T-helper 2 cell (primary cell): ENCODE measurements at places on chromosomes 13 and 19.
A peak's percentile ranks its signal among the peaks of the same experiment; 100 is the strongest.

- peak; percentile 5 for DNase-seq
Observed at GRCh38 chr13:74575729-74576125, 441.5 kb upstream of the KLF12 start.

DNA sequence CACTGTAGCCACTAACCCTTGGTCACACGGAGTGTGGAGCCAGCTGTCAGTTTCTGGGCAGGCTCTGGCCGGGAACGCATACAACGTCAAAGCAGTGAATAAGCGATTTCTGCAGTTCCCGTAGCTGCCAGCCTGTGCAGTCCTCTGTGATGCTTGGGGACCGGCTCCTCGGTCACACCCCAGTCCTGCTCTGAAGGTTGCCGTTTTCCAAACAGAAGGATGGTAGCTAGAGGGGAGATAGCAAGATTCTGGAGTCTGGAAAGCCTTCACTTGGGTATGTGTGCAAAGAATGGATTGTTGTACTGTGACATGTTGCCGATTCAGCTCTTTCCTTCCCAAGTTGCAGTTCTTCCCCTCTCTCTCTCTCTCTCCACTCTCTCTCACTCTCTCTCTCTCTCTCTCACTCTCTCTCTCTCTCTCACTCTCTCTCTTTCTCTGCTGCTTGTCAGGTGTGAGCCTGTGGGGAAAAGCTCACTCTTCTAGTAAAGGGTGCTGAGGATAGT, 38.7 kb upstream of the C1QTNF9 start:
- peak; percentile 87 for DNase-seq

GRCh38 chr13:65584126-65584525, 1646.0 kb downstream of the PCDH9 start:
- DNase-seq = no peak

DNA sequence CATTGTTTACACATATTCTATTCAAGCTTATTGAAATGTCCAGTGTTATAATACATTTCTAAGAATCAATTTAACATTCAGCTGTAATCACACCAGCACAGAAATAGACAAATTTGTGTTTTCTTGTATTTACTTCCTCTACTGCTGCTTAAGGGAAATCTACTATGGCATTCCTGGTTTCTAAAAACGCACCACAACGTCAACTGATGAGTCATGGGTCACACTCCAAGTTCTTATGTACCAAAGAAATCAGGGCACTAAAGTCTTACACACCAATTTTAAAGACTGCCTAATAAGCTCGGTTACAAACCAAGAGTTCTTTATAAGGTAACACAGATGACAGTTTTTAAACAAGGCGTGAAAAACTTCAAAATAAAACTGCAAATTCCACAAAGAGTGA, 13.2 kb downstream of the LNX2 start:
- DNase-seq = no peak

DNA sequence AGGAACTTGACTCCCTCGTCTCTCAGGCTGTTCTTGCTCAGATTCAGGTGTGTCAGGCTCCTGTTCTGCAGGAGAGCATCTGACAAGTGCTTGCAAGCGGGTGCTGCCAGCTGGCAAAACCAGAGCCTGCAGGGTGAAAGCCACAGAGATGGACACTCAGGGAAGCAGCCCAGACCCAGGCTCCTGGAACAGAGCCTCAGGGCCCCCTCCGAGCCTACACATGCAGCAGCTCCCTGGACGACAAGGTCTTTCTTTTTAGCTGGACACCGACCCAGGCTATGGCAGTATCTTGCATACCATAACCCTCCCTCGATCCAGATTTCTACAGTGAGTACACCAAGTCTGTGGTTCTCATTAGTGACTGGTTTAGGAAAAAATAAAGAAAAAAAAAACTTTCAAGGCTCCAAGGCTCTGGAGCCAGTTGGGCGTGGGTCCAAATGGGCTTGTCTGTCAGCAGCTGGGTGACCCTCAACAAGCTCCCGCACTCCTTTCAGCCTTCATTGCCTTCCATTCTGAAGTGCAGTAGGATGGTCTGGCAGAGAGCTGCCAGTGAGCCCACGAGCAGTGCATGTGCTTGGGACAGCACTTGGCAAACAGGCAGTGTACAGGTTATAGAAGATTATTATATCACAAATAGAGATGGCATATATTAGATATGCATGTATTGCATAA, 29.9 kb downstream of the NLRP13 start:
- DNase-seq = no peak

GRCh38 chr19:53431399-53432087, at the start of gene ZNF761:
Gene ZNF761 (plus strand): TSS chr19:53431984. CDS start chr19:53447269, 15,285 bp downstream.
- DNase-seq = peak; percentile 99

- no peak for DNase-seq
Observed at GRCh38 chr19:45767410-45767880, 1.6 kb downstream of the SIX5 start.

GRCh38 chr13:28615916-28616446, 42.9 kb upstream of the POMP start:
- no peak for DNase-seq

GRCh38 chr13:48319531-48320398, 16.2 kb downstream of the RB1 start:
- no peak for DNase-seq

- DNase-seq = peak; percentile 84
Observed at GRCh38 chr19:39402346-39403300, 4.0 kb upstream of the ZFP36 start.

GRCh38 chr13:67977066-67977465, 746.9 kb upstream of the PCDH9 start:
- DNase-seq = no peak

GRCh38 chr13:55087085-55087484, 2053.6 kb upstream of the PRR20A start:
- no peak for DNase-seq

GRCh38 chr13:110521946-110522345, 39.6 kb downstream of the RAB20 start:
- DNase-seq = no peak

DNA sequence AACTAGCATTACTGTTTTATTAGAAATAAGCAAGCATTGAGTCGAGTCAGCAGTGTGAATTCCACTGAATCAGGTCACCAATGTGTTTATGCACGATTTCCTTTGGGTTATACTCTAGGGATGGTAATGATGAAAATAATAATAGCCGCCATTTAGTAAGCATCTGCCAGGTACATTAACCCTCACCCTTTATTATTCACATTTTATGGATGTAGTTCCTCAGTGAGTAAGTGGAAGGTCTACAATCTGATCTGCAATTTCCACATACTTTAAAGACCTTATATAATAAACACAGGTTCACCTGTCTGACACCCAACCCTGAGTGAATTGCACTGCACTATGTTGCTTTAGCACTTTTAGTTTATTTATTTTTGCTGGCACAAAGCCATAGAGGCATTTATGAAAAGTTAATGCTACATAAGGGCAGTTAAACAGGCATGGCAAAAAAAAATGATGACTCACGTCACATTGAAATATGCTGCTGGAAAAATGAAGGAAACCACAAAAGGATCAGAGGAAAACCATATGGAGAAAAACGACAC, 122.4 kb downstream of the TRPC4 start:
- no peak for DNase-seq

DNA sequence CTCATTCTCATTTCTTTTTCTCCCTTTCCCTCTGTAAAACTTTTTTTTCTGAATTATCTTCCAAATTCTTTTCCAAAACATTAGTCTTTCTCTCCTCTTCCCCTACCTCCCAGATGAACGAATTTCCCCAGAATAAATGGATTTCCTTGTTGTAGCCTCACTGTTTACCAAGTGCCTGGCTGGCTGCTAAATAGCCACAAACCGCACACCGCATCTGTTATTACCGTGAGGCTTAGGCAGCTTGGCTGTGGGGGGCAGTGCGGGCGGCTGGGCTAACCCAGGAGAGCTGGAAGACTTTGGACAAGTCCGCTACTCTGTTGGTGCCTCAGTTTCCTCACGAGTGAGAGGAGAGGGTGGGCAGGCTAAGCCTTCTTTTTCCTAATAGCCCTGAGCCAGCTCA, 10.7 kb downstream of the IL17D start:
- DNase-seq = no peak

- DNase-seq = no peak
Observed at GRCh38 chr19:2424686-2425621, 2.4 kb downstream of the TIMM13 start.

GRCh38 chr19:32222556-32222955, 122.9 kb upstream of the ZNF507 start:
- no peak for DNase-seq

DNA sequence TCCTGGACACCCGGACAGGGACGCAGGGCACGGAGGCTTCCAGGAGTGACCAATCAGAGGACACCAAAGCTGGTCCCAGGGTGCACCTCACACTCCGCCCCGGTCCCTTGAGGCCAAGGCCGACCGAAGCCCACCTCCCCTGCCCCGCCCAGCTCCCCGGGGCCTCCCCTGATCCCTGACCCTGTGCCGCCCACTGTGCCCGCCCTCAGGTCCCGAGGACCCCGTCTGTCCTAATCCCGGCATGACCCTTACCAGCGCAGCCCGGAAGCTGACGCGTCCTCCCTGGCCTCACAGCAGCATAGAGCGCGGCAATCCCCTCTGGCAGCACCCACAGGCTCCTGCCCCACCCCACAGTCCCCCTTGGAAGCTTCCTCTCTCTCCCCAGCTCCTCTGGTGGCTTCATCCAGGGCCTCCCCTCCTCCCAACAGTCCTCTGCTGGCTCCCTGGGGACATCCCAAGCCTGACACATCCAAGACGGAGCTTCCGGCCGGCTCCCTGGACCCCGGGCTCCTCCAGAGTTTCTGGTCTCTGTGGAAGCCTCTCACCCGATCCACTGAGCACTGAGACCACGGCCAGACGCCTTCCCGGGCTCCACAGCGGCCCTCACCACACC, 7.4 kb upstream of the CDC34 start:
- no peak for DNase-seq

GRCh38 chr19:20247016-20247683, 80.1 kb downstream of the ZNF486 start:
- DNase-seq = no peak

DNA sequence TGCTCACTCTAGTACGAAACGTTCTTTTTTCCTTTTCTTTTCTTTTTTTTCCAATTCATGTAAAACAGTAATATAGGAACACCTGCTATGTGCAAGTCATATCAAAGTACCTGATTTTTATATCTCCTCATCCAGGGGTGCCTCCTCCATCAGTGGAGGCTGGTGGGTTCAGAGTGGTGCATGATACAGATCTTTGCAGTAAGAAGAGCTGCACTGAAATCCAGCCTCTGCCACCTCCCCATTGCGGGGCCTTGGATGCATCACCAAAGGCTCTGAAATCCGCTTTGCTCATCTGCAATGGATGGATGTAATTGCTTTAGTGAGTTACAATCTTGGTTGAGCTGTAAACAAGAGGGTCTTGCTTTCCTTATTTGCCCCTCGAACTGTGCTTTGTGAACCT, 38.3 kb downstream of the GPR12 start:
- DNase-seq = no peak

- DNase-seq = no peak
Observed at GRCh38 chr13:52393572-52394357, 12.2 kb downstream of the THSD1 start.

DNA sequence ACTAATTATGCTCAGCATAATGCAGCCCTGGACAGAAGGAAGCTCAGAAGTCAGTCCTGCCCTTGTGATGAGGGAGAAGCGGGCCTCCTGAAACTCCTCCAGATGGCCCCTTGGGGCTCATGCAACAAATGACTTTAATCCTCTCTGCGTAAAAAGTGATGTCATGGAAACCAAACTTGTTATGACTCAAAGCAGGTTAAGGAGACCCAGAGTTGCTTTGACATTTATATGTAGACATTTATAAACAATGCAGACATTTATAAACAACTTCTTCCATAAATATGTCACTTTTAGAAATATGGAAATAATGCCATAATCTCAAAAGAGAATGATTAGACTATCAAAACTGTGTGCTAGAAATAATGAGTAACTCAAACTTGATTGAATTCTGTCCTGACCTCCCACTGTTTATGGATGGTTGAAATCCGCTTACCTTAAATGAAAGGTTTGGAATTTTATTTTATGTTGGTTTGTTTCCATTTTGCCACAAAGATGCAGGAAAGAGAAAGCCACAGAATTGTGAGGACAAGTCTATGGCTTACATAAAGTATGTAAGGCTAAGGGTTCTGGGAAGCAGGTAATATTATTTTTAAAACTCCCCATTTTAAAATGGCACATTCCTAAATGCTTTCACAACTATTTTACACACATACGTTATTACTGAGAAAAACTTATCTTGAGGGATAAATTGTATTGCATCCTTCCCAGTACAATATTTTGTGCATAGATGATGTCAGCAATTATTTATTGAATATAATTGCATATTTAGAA, 73.7 kb downstream of the CYSLTR2 start:
- peak; percentile 29 for DNase-seq

- no peak for DNase-seq
Observed at GRCh38 chr13:27679896-27680295, 58.2 kb downstream of the POLR1D start.

DNA sequence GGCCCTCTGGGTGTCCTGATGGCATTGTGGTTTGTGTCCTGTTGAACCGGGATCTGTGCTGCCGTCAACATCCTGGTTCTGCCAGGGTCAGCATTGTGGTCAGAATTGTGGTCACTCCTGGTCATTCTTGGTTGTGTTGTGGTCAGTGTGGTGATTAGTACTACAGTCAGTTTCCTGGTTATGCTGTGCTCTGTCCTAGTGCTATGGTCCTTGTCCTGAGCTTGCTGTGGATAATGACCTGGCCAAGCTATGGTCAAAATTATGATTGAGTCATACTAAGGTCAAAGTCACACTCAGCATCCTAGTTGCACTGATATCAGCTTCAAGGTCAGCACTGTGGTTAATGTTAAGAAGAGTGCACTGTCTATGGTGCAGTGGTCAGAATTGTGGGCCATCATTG, 4.5 kb upstream of the OLFM2 start:
- DNase-seq = no peak

- DNase-seq = no peak
Observed at GRCh38 chr13:112012705-112013085, 54.3 kb upstream of the SOX1 start.

DNA sequence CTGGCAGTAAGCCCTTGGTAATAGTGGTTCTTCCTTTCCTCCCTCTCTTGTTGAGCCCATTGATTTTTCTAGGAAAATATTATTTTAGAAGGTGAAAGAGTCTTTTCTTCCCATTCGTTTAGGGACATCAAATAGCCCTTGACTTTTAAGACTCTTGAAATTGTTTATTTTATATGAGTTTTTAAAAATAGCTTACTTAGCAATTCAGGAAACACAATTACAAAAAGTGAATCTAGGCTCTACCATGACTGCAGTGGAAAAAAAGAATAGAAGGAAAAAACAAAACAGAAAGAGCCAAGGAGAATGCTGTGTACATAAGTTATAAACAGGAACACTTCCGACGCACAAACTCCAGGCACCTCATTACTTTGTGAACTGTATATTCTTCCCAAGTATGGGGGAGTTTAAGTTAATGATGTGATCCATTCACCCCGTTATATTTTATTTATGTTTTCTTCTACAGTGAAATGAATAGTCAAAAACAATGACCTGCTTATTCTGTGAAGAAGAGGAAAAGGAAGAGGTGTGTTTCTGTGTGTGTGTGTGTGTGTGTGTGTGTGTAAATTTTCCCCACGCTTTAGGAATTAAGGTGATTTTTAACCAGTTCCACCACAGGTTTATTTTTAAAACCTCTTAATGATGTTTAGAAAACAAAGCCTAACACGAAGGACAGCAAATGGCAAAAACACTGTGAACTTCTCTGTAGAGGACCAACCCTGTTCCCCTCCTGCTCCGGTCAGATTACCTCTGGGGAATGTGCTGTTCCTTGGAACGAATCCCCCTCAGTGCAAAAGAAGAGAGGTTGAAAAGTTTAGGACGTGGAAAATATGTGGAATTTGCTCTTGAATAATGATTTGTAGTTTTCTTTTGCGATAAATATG, 266.3 kb downstream of the KLF5 start:
- no peak for DNase-seq
